ENCODE measurements at places on chromosomes 3 and 15.

- DNase-seq: no peak
Measured at GRCh38 chr15:69346112-69346511, 47.4 kb downstream of the PAQR5 start.

DNA sequence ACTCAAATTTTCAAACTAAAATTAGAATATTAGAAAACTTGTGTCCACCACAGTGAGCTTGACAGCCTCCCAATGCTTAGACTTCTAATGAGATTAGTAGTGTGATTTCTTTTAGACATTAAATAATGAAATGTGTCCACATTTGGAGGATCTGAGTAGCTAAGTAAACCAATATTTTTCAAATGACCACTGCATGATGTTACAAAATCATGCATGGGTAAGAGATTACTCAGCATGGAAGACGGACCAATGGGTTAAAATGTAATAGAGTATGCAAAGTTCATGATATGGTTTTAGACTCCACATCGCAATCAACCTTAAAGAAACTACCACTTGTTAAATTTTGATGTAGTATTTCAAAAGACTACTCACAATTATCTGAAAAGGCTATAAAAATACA is 130.6 kb downstream of the IMPG2 start:
- DNase-seq: no peak

DNA sequence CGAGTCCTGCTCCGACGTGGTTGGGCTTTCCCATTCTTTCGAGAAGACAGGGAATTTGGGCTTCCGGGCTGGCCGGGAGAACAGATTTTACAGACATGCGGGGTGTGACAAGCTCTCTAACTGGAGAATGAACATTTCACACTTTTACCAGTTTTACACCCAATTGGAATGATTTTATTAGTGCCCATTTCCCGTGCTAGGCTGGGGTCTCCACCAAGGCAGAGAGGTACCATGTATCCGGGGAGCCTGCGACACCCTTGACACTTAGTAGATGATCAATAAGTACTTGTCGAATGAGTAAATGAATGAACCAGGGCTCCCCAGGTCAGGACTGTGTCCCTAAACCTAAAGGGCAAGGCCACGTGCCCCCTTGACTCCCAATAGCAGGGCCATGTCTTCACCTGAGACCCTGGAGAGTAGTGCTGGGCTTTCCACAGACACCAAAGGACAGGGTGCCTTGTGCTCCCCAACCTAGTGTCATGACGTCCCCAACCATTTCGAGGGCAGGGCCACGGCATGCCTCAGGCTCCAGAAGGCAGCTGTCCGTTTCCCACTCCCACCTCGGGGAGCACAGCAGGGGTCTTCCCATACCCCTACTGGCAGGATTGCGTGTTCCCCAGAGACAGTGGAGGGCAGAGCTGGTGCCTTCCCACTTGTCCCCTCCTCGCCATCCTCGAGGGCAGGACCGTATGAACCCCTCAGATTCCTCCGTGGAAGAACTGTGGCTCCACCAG is 679 bp upstream of the MYD88 start:
- peak; percentile 7 for DNase-seq

DNA sequence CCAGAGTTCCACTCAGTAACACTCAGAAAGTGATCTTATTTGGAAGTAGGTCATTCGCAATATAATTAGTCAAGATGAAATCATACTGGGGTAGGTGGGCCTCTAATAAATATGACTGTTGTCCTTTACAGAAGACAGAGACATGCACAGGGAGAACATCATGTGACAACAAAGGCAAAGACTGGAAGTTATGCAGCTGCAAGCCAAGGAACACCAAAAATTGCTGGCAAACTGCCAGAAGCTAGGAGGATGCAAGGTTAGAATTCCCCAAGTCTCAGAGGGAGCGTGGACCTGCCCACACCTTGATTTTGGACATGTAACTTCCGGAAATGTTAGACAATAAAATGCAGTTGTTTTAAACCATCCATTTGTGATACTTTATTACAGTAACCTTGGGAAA is 471.5 kb upstream of the AGTR1 start:
- DNase-seq: no peak

DNA sequence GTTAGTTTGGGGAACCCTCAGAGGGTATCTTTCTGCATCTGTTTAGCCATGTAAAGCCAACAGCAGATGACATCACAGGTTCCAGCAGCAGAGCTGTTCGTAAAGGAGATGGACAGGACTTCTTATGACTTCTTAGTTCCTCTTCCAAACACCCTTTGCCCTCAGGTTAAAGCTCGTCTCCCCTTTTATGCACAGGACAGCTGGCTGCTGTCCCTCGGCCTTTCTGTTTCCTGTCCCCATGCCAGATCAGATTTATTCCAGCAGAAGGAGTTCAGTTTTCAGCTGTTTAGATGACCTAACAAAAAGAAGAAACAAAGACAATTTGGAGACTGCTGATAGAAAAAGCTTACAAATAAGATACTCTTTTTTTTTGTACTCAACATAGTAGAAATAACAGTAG is 45.1 kb downstream of the SEC22A start:
- no peak for DNase-seq

DNA sequence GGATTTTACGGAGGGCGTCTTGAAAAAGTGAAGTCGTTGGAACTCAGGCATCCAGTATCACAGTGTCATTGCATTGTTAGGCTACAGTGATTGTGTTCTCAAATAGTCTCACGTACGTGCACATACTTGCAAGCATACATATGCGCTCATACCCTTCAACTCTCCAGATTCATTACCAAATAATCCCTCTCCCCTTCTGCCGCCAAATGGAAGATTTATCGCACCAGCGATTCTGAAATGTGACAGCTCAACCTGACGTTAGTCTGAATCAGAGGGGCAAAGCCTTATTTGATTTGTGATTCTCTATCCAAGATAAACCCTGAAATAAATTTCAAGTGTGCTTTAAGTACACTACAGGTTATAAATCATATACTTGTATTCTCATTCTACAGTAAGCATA is 119.4 kb downstream of the GADL1 start:
- DNase-seq: no peak

- no peak for DNase-seq
Measured at GRCh38 chr3:155517903-155518302, 224.4 kb upstream of the STRIT1 start.

GRCh38 chr3:16132928-16133327 is 41.6 kb upstream of the GALNT15 start:
- no peak for DNase-seq

DNA sequence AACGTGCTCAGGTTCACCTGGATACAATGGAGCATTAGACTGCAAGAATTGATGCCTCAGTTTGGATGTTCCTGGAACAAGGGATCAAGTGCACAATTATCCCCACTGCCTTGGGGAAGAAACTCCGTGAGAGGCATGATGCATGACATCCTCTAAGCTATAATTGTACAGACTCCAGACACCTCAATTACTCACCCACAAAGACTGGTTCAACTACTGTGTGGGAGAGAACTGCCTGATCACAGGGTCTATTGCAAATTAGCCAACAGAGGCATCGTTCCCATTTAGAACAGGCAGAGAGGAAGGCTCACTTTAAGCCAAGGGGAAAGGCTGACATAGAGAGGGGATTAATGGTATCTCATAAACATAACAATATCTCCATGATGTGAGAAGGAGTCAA is 43.5 kb downstream of the ARRDC4 start:
- no peak for DNase-seq

GRCh38 chr3:45688194-45688881 is 858 bp upstream of the SACM1L start:
- DNase-seq: no peak

- DNase-seq: no peak
Measured at GRCh38 chr3:188776447-188776846, 395.3 kb upstream of the TPRG1 start.

GRCh38 chr15:45148076-45149059 is 18.6 kb downstream of the DUOX1 start:
- no peak for DNase-seq

DNA sequence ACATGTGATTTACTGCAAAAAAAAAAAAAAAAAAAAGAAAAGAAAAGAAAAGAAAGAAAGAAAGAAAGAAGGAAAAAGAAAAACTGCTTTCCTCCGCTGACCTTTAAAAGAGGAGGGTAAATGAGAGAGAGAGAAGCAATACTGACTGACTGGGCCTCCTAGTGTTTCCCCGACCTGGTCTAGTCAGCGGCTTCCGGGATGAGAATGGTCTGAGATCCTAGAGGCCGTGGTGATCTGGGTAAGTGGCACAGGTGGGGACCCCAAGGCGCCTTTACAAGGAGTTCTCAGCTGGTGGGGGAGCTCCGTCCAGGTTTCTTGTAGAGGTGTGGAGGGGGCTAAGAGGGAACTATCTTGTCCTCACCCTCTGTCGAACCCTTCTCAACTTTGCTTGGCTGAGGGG is 223.1 kb downstream of the MEIS2 start:
- DNase-seq: no peak

DNA sequence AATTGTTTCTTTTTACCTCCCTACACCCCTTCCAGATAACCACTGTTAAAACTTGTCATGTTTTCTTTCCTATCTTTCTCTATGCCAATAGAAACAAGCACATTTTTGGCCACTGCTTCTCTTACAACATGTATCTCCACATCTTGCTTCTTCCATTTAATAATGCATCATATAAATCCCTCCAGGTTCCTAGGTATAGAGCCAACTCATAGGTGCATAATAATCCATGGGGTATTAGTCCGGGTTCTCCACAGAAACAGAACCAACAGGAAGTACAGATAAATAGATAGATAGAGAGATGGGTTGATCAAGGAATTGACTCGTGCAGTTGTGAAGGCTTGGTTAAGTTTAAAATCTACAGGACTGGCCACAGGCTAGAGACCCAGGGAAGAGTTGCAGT is 41.5 kb upstream of the PSMD6 start:
- DNase-seq: no peak

DNA sequence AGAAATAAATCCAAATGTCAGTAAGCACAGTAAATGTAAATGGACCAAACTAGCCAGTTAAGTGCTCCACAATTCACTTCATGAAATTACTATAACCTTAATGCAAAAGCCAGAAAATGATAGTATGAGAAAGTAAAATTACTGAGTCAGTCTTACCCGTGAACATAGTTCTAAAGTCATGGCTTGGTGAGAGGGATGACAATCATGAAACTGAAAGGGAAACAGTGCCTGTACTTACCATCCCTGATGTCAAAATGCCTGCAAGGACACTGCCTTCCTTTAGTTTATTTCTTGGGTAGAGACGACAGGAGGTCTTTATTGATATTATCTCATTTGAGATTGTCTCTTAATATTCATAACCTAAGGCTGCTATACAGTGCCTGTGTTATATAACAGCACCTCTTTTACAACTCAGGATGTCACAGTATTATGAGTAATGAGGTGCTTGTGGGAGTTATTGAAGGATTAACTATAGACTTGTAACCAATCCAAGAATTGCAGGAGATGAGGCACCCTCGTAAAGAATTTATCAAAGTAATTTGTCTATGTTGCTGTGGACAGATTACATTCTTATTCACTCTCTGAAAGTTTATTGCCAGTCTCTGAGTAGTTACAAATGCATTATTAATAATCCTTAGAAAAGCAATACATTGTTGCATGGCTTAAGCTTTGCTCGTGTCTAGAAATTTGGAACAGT is 142.9 kb upstream of the BFSP2 start:
- DNase-seq: no peak

DNA sequence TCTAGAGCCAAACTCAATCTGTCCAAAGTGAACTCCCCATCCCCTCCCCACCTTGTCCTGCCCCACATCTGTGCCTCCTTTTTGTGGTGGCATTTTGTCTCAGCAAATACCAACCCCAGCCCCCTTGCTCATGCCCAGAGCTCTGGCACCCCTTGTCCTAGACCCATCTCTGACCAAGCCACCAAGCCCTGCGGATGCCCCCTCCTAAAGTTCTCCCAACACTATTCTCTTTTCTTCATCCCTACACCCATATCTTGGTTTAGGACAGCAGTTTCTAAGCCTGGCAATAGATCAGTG is 17.7 kb downstream of the ACAA1 start:
- DNase-seq: no peak

DNA sequence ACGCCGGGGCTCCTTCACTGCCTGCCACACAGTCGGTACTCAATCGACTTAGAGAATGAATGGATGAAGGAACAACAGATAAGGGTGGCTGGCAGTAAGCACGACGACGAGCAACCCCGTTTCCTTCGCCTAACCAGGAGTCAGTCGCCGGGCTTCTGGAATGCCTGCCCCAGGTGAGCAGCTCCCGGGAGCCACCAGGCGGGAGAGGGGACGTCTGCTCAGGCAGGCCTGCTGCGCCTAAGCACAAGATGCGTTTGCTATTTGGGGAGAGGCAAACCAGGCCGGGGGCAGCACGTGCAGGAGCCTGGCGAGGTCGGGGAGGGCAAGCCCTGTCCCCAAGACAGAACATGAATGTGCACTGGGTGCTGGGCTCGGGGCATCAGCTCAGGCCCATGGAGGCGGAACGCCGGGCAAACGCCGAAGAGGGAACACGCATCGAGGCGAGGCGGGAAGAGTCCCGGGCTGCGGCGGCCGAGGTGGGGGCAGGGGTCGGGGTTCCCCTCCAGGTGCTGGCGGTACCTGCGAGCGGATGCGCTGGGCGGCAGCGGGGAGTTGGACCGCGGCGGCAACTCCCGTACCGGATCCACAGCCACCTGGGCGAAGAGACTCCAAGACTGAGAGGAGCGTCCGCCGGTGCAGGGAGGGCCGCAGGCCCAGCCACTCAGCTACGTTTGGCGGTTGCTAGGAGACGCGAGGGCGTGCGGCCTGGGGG is at the start of gene CFAP92:
CFAP92 (minus strand) TSS at position 616 of the 712 bp plus-strand sequence. CDS start 772 bp downstream, outside the sequence.
- peak; percentile 84 for DNase-seq

- peak; percentile 42 for DNase-seq
Measured at GRCh38 chr3:109563149-109563548, 225.8 kb upstream of the DPPA4 start.

DNA sequence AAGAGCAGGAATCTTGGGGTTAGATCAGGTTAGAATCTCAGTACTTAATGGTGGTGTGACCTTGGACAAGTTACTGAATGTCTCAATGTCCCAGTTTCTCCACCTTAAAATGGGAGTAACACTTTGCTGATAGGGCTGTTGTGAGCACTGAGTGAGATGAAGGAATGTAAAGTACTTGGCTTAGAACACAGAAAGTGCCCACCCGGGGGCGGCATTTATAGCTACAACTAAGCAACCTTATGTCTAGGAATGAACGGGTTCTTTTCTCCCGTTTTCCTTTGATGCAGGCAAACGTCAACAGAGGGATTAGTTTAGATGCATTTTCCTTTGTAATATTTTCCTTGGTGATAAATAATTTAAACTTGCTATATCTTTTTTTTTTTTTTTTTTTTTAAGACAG is 176.6 kb downstream of the USP13 start:
- DNase-seq: no peak

DNA sequence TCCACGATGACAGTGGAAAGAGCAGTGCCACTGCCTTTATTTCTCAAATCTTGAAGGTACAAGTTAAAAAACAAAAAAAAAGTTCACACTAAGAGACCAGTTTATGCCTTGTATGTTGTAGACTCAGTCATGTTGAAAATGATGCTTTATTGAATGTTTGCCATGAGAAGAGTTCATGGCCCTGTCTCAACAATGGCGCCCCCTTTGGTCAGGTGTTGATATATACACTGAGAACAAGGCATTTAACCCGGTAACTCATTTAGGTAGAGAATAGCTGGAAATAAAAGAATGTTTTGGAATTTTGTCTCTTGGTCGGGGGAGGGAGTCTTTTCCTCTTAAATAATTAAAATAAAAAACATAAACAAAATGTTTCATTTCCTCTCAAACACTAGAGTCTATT is 145.6 kb upstream of the SLC2A2 start:
- no peak for DNase-seq

All from stimulated activated naive CD4-positive, alpha-beta T cell treated with Interleukin-2 at 50 U/mL for 16 hours (primary cell).